Left ventricle myocardium inferior (tissue), 1 donor: ENCODE measurements at places on chromosomes 13 and 19. TPM values are rescaled to one million over a fixed set of nuclear protein-coding genes. Genes with fewer than 3 reads are reported as not detected.

GRCh38 chr13:97028441-97029299 lies 34.4 kb upstream of the OXGR1 start:
- peaks cover 11% of the 10 kb centered on the region for H3K4me1 ChIP-seq
- peaks cover 6% of the 10 kb centered on the region for H3K27me3 ChIP-seq
- H3K4me3 ChIP-seq = no peak overlapping the region
- no peaks in the 10 kb centered on the region for H3K36me3 ChIP-seq

- no peaks in the 10 kb centered on the region for H3K27me3 ChIP-seq
- H3K4me1 ChIP-seq = no peaks in the 10 kb centered on the region
- DNase-seq = no peak
- H3K36me3 ChIP-seq = no peaks in the 10 kb centered on the region
These were observed 142.2 kb downstream of the SIPA1L3 start for GRCh38 chr19:38049105-38049649.

DNA sequence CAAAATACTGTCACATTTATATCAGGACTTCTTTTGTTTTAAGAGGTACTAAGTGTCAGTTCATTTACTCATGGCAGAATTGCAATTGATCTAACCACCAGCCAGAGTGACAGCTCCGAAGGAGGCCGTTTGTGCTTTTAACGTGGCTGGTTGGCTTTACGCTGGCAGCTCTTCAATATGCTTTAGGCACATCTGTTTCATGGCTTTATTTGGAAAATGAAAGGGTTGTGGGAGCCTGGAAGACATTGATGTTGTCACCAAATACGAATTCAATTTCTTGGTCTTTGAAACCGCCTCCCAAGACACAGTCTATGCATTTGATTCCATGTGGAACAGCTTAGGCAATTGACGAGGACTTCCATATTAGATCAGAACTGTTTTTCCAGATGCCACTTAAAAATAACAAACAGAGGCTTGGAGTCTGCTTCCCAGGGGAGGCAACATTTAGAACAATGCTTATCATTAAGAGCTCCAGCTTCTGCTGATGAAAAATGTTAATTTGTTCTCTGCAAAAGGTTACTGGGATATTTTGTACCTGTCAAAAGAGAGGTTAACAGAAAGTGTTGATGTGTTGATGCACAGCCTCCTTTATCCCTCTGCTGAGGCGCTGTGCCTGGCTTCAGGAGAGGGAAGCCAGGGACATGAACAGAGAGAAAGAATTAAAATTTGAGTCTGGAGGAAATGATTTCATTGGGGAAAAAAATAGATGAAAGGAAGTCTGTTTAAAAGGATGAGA lies 64.0 kb upstream of the TNFRSF19 start:
- no peaks in the 10 kb centered on the region for H3K27me3 ChIP-seq
- peak overlapping the region; percentile 79 for H3K27ac ChIP-seq
- no peak for DNase-seq
- H3K36me3 ChIP-seq = no peaks in the 10 kb centered on the region

DNA sequence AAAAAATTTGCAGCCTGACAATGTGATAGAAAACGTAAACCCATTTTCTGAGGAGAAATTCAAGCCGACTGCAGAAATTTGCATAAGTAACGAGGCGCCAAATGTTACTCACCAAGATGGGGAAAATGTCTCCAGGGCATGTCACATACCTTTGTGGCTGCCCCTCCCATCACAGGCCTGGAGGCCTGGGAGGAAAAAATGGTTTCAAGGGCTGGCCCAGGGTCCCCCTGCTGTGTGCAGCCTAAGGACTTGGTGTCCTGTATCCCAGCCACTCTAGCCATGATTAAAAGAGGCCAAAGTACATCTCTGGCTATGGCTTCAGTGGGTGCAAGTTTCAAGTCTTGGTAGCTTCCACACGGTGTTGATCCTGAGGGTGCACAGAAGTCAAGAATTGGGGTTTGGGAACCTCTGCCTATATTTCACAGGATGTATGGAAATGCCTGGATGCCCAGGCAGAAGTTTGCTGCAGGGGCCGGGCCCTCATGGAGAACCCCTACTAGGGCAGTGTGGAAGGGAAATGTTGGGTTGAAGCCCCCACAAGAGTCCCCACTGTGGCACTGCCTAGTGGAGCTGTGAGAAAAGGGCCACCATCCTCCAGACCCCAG lies 1842.3 kb downstream of the PCDH9 start:
- no peaks in the 10 kb centered on the region for H3K27me3 ChIP-seq
- H3K27ac ChIP-seq = no peak overlapping the region
- no peak overlapping the region for H3K4me3 ChIP-seq
- H3K36me3 ChIP-seq = no peaks in the 10 kb centered on the region
- H3K4me1 ChIP-seq = no peaks in the 10 kb centered on the region

DNA sequence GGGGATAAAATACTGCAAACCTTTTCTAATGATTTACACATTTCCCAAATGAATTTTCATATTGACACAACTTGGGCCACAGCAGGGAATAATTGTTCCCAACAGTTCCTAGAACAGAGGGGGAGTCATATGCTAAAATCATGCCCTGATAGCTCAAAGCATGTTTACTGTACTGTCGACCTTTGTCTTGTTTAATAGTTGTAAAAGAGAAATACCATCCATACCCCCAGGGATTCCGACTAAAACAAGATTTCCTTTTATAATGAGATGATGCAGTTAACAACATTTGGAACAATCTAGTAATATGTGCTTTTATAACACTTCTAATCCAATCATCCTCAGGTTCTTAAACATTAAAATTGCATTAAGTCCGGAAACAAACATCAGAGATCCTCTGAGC lies 759.7 kb downstream of the OLFM4 start:
- H3K36me3 ChIP-seq = no peaks in the 10 kb centered on the region
- no peak for DNase-seq
- H3K4me1 ChIP-seq = no peaks in the 10 kb centered on the region

DNA sequence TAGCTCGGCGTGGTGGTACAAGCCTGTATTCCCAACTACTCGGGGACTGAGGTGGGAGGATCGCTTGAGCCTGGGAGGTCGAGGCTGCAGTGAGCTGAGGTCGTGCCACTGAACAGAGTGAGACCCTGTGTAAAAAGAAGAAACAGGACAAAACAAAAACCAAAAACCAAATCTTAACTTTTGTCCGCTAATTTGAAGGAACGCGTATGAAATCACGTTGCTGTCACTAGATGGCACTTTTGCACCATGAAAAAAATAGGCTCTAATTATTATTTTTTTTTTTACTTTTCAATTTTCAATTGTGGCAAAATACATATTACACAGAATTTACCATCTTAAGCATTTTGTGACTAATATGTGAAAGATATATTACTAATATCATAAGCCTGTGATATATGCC lies 17.6 kb upstream of the ZNF835 start:
- H3K27me3 ChIP-seq = no peaks in the 10 kb centered on the region
- H3K36me3 ChIP-seq = no peaks in the 10 kb centered on the region
- no peak overlapping the region for H3K27ac ChIP-seq
- no peak overlapping the region for H3K4me3 ChIP-seq
- H3K4me1 ChIP-seq = no peaks in the 10 kb centered on the region
- DNase-seq = no peak

GRCh38 chr19:42152910-42153671 lies 20.8 kb upstream of the POU2F2 start:
- no peak for DNase-seq
- H3K27me3 ChIP-seq = peaks cover 97% of the 10 kb centered on the region
- H3K4me3 ChIP-seq = no peak overlapping the region
- H3K36me3 ChIP-seq = no peaks in the 10 kb centered on the region
- H3K27ac ChIP-seq = no peak overlapping the region
- H3K4me1 ChIP-seq = no peaks in the 10 kb centered on the region

- H3K36me3 ChIP-seq = peaks cover 48% of the 10 kb centered on the region
- no peak overlapping the region for H3K4me3 ChIP-seq
- H3K27me3 ChIP-seq = no peaks in the 10 kb centered on the region
- peaks cover 54% of the 10 kb centered on the region for H3K4me1 ChIP-seq
These were observed 6.0 kb downstream of the PVR start for GRCh38 chr19:44649578-44650145.

GRCh38 chr13:98228661-98229341 lies 51.7 kb upstream of the RNF113B start:
- no peak for DNase-seq
- no peaks in the 10 kb centered on the region for H3K36me3 ChIP-seq
- H3K4me1 ChIP-seq = peaks cover 11% of the 10 kb centered on the region
- no peaks in the 10 kb centered on the region for H3K27me3 ChIP-seq

DNA sequence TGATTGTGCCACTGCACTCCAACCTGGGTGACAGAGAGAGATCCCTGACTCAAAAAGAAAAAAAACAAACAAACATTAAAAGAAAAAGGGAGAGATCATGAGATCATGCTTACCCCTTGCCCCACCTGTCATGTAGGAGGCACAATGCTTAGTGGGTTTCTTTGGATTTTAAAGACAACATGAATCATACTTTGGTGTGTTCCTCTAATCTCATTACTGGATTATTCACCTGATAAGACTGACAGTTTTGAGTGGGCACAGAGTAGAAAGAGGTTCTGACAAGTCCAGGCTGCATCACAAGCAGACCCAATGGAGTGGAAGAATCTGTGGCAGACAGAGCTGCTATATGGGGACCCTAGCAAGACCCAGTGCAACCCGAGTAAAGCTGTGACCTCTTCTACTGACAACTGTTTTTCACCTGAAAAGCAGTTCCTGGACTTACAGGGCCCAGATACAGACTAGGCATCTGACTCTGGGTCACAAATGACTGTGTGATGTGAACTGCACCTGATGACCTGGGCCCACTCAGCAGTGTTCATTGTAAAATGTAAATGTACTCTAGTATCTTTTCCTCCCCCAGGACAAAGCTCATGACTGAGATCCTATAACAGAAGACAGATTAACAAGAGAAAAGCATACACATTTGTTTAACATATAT lies 28.9 kb upstream of the USP12 start:
- peaks cover 8% of the 10 kb centered on the region for H3K27me3 ChIP-seq
- H3K27ac ChIP-seq = no peak overlapping the region
- DNase-seq = no peak
- no peak overlapping the region for H3K4me3 ChIP-seq
- no peaks in the 10 kb centered on the region for H3K36me3 ChIP-seq

- peaks cover 45% of the 10 kb centered on the region for H3K4me1 ChIP-seq
- no peaks in the 10 kb centered on the region for H3K27me3 ChIP-seq
These were observed 23.6 kb downstream of the AP3D1 start for GRCh38 chr19:2127758-2128157.

DNA sequence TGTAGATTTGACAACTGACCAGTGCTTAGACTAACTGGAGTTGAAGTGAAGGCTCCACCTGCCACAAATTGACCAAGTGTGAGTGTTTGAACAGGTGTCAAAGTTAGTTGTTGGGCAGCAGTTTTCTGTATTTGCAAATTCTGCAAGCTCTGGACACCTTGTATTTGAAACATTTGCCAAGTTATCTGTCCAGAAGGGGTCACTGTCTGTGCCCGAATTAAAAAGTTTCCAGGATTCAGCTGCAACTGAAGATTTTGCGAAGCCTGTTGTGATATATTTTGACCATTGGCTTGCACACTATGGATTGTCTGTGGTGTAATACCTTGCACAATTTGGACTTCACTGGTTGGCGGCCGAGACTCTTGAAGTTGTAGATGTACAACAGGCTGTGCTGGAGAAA lies 1690.7 kb downstream of the SLITRK5 start:
- DNase-seq = no peak
- no peaks in the 10 kb centered on the region for H3K36me3 ChIP-seq
- H3K27me3 ChIP-seq = no peaks in the 10 kb centered on the region
- no peak overlapping the region for H3K27ac ChIP-seq
- no peak overlapping the region for H3K4me3 ChIP-seq
- no peaks in the 10 kb centered on the region for H3K4me1 ChIP-seq

DNA sequence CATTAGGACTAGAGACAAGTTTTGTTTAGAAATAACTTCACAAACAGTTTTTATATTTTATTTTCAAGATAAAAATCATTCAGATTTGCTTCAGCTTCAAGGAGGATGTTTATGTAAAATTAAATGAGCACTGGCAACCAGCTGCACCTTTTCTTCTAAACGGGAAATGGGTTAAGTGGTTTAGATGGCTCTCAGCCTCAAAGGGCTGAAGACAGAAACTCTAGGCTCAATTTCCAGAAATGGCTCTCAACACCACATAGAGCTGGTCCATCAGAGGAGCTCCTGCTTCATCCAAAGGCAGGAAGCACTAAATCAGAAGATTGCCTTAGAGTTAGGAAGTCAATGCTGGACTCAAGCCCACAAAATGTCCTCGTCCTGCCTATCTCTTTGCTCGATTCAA lies 74.7 kb downstream of the ZNF429 start:
- DNase-seq = no peak
- H3K27ac ChIP-seq = no peak overlapping the region
- H3K4me3 ChIP-seq = no peak overlapping the region
- no peaks in the 10 kb centered on the region for H3K27me3 ChIP-seq

DNA sequence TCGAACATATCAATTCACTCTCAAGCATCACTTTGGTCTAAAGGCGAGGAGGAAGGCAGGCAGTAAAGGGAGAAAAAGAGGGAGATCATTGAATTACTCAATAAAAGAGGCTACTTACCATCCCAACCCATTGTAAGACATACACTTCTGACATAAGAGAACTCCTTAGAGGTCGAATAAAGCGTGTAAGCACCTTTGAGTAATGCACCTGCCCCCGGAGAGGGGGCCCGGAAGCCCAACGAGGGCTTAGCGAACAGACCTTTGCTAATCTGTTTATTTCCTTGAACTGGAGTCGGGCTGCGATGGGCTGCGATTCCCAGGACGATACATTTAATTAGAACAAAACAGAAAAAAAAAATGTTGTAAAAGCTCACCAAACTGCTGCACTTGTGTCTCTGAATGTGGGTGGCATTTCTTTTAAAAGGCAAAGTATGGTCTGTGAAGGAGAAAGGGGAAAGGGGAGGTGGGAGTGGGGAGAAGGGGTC lies 3.0 kb downstream of the ZC3H4 start:
- H3K4me1 ChIP-seq = peaks cover 76% of the 10 kb centered on the region
- peak overlapping the region; percentile 95 for H3K4me3 ChIP-seq
- no peaks in the 10 kb centered on the region for H3K27me3 ChIP-seq
- H3K36me3 ChIP-seq = no peaks in the 10 kb centered on the region
- no peak for DNase-seq

DNA sequence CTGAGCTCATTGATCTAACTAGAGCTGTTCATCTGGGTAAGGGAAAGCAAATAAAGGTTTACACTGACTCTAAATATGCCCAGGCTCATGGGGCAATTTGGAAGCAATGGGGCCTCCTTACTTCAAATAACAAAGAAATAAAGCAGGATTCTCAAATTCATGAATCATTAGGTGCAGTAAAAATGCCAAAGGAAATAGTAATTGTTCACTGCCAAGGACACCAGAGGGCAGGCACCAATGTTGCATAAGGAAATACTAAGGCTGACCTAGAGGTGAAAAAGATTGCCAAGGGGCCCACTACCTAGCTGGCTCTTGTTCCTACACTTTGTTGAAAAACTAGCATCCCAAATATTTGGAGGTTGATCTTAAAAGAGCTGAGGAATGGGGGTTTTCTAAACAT lies 1686.7 kb upstream of the MIR17HG start:
- no peak overlapping the region for H3K27ac ChIP-seq
- no peaks in the 10 kb centered on the region for H3K36me3 ChIP-seq
- no peaks in the 10 kb centered on the region for H3K4me1 ChIP-seq
- no peak overlapping the region for H3K4me3 ChIP-seq

DNA sequence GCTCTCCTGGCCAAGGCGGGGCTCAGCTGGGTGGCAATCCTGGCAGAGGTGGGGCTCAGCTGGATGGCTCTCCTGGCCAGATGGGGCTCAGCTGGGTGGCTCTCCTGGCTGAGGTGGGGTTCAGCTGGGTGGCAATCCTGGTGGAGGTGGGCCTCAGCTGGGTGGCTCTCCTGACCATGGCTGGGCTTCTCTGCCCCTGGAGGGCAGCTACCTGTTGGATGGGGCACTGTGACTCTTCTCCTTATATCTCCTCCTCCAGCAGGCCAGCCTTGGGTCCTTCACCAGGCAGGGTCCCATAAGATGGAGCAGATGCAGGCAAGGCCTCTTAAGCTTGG lies 16.7 kb downstream of the ZFR2 start:
- H3K27ac ChIP-seq = no peak overlapping the region
- no peak for DNase-seq
- no peak overlapping the region for H3K4me3 ChIP-seq
- no peaks in the 10 kb centered on the region for H3K4me1 ChIP-seq

COG6 gene
- total RNA-seq = 33.4 TPM

AP1M2 gene
- total RNA-seq = not detected

PRSS57 gene
- not detected for total RNA-seq

NTF4 gene
- not detected for total RNA-seq

RNF17 gene
- total RNA-seq = not detected
